Neural crest cell (in vitro differentiated cells): ENCODE measurements at places on chromosomes 6 and 20. TPM values are rescaled to one million over a fixed set of nuclear protein-coding genes. Genes with fewer than 3 reads are reported as not detected.

Gene HCRTR2
- total RNA-seq = not detected in 2 replicates

Gene TFAP2A
- total RNA-seq = 8.2 and 9.6 TPM in 2 replicates

Gene SNAP25
- total RNA-seq = 9.2 and 9.8 TPM in 2 replicates

Gene GCLC
- total RNA-seq = 22.6 and 27.5 TPM in 2 replicates

Gene SLC13A3
- 6.1 and 6.7 TPM in 2 replicates for total RNA-seq

Gene MACROD2
- 4.0 and 6.4 TPM in 2 replicates for total RNA-seq

Gene PHACTR3
- 22.3 and 22.4 TPM in 2 replicates for total RNA-seq

GRCh38 chr6:47653706-47654105 lies 44.7 kb upstream of the ADGRF4 start:
- no peak for DNase-seq

DNA sequence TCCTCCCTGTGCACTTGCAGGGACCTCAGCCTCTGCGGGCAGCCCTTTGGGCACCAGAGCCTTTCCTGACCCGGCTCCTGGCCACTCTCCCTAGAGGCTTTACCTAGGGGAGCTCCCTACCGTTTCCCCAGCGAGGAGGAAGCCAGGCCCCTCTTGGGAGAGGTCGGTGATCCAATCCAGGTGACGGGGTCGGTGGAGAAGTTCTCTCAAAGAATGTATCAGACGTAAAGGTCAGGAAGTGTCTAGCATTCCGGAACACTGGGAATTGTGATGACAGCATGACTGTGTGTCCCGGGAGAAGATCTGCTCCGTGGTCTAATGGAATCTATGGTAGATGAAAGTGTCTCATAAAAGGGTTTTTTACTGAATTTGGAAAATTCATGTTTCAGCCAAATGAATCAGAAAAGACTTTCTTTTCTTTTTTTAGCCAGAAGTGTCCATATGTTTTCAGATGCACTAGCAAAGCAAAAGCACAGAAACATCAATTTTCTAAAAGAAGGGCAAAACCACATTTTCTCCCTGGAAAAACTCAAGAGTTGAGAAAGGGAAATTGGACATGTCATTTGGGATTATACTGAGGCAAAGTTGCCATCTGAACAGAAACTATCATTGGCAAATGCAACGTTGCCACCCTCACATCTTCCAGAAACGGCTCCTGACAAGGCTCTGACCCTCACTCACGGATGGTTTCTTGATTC lies 289.4 kb downstream of the THBS2 start:
- DNase-seq = no peak

DNA sequence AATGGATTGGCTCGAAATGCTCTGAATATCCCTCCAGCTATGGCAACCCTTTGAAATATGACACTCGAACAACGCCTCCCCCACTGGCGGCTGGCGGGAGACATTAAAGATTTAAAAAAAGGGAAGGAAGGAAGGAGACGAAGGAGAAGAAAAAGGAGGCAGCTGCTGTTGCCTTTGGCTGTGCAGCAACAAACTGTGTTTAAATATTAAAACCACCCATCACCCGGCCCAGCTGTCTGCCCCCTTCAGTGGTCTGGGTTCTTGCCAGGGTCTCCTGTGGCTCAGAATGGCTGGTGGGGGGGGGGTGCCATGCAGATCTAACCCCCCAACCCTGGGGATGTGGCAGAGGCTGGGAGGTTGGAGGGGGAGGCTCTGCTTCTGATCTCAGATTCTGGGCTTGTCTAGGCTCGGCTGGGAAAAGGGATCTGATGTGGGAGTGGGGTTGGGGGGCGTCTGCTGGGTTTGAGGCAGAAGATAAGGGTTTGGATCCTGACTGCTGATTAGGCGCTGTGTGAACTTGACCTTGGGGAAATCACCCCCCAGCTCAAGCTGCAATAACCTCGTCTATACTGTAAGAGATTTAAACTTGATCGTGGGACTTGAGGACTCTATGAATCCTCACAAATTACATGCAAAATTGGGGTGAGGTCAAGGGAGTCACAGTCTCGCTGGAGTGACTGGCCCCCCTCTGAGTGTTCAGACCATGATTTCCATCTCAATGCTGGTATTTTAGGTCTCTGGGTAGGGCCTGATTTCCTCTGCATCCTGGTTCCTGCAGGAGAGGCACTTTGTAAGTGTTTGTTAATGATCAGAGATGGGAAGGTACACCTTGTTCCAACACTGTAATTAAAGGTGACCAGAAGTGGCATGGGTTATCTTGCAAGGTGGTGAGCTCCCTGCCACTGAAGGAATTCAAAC lies 40.3 kb upstream of the BLCAP start:
- no peak for DNase-seq

DNA sequence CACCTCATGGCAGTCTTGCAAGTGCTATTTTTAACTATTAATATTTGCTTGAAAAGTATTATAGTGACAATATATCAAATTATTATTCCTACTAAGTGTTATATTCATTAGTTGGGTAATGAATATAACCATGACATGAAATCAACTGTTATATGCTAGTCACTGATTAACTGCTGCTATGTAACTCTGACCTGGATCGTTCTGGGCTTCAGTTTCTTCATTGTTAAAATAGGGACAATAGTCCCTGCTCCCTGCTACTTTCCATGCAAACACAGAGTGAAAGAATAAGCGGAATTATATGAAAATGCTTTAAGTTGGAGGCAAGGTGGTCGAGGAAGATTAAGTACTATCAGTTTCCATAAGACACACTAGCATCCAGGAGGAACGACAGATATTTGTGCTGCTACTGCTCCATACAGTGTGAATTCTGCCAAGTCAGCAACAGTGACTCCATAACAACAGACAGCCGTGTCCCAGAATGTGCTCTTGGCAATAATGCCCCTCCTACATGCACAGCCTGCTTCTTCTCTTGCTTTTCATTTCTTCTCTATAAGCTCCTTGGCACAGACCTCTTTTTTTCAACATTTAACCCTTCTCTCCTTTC lies 107.2 kb downstream of the CHD6 start:
- no peak for DNase-seq

- DNase-seq = no peak
These were observed 51.6 kb upstream of the IMPG1 start for GRCh38 chr6:76124018-76124417.

- DNase-seq = peak; percentile 37
These were observed 1.5 kb downstream of the ID4 start for GRCh38 chr6:19838442-19839236.

DNA sequence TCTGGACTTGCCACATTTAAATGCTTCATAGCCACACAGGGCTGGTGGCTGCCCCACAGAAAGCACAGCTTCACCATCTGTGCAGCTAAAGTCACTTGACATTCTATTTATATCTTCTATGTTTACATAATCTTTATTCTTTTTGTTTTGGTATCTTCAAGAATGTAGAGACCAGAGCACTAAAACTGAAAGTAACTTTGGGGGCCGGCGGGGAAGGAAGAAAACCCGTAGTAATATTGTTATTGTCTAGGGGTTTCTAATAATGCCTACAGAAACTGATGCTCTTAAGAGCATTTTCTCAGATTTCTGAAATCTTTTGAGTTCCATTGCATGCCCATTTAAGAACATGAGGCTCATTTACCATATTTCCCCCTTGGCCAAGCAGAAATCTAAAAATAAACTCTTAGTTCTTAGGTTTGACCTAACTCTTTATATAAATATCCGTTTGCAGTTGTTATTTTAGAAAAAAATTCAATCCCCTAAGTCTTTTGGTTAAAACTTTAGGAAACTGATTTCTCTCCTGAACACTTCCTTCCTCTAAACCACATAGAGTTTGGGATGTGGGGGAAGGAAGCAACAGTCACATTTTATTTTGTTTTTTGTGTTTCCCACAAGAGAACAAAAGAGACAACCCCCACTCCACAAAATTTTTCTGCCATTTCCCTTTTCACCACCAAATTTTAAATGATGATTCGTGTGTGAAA lies 207.6 kb downstream of the OGFRL1 start:
- no peak for DNase-seq

GRCh38 chr6:95991906-95992305 lies 23.9 kb upstream of the FUT9 start:
- no peak for DNase-seq

DNA sequence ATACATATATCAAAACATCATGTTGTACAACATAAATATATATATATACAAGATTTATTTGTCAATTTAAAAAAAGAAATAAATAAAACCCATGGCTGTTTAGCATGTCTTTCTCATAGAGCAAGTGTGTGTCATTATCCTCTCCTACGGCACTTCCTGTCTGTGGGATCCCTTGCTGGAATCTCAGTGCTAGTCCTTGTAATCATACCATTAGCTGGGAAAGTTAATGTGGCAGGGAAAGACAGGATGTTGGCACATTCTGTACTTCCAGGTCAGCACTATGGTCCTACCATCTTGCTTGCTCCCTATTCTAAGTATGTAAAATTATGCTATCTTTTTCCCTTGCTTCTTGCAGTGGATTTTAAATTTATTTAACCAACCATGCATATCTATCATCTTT lies 9.5 kb upstream of the SLC17A3 start:
- DNase-seq = no peak

- no peak for DNase-seq
These were observed 28.9 kb downstream of the TREM1 start for GRCh38 chr6:41257369-41258195.

- DNase-seq = peak; percentile 62
These were observed 81.0 kb downstream of the GPX5 start for GRCh38 chr6:28606424-28607391.
